ENCODE measurements at places on chromosomes 16 and 17.

DNA sequence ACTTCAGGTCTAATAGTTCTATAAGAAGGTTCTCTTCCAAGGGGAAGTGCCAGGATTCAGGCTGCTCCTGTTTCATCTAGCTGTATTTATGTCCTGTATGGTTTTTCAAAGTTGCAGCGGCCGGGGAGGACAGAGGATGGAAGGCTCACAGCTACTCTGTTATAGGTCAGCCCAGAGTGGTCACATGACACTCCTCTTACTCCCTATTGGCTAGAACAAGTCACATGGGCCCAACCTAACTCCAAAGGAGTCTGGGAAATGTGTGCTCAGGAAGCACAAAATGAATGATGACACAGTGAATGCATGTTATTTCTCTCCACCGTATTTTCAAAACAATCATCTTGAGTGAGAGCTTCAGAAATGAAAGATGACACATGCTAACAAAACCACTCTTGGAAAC lies 645.1 kb upstream of the RBFOX1 start:
- no peak for DNase-seq

GRCh38 chr17:5763595-5764306 lies 179.4 kb upstream of the NLRP1 start:
- no peak for DNase-seq

DNA sequence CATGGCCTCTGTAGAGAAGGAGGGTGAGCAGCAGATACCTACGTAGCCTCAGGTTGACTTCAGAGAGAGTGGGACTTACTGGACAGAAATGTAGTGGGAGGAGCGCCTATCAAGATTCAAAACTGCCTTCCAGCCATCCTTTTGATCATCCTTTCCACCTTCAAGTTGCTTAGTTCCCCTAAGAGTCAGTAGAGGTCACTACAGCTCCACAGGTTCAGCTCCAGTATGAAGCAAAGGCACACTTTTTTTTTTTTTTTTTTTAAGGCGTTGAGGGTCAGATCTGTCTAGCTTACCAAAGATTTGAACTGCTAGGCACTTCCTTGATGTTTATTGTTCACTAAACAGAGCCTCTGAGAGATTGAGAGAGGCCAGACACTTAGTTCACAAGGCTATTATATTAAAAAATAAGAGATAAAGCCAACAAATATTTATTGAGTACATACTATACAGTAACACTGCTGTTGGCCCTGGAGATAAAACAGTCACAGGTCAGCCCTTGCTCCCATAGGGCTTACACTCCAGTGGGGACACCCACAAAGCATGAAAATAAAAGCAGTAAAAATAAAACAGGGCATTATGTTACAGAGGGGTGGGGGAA lies 3.1 kb downstream of the RNF227 start:
- peak; percentile 64 for DNase-seq

- DNase-seq, result peak; percentile 53
Measured at GRCh38 chr17:19867079-19867328, 732 bp downstream of the ULK2 start.

DNA sequence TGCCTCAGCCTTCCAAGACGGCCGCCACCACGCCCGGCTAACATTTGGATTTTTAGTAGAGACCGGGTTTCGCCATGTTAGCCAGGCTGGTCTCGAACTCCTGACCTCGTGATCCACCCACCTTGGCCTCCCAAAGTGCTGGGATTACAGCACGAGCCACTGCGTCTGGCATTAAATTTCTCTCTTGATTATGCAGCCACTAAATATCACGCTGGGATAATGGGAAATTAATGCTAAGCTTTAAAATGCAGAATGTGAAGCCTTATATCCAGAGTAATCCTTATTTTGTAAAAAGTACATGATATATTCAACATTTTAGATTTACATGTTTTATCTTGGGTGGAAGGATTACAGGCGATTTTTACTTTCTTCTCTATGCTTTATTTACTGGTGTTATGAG lies 89.2 kb downstream of the ANKRD11 start:
- DNase-seq, result no peak

DNA sequence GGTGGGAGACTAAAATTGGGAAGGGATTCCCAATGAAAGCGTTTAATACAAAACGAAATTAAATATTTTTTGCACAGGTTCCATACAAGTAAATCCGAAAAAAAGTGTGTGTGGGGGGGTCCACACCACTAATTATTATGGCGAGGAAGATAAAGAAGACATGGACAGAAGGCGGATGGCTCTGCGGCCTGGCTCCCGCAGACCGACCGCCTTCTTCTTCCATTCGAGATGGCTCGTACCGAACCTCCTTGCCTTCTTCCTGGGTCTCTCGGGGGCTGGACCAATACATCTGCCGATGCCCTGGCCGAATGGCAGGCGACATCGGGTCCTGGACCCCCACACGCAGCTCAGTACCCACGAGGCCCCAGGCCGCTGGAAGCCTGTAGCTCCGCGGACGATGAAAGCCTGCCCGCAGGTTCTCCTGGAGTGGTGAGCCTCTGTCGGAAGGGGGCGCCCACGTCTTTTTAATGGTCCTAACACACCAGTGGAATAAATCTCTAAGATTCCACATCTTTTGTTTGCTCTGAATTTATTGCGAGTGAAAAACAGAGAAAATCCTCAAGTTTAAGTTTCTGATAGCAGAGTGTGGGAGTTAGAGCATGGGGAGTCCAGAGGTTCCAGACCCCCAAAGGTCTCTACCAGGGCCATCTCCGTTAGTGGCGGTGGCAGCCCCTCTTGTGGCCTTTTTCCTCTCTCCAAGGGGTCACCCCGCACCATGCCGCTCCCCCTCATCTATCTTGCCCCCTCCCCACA lies 1.4 kb downstream of the PRAC2 start:
- DNase-seq, result peak; percentile 54

DNA sequence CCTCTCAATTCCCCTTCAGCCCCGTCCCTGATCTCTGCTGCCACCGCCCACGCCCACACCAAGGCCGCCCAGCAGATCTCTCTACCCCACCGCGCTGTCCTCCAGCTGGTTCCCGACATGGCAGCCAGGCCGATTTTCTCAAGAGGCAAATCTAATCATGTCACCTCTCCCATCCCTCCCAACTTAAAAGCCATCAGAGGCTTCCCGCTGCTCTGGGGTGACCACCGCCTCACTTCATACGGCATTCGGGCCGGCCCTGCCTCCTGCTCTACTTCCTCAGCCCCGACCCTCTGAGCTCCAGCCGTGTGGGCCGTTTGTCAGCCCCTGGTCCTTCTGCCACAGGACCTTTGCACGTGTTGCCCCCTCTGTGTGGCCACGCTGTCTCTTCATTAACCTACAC lies 63.2 kb downstream of the RPH3AL start:
- no peak for DNase-seq

GRCh38 chr17:52024300-52024870 lies 134.1 kb downstream of the CA10 start:
- no peak for DNase-seq

DNA sequence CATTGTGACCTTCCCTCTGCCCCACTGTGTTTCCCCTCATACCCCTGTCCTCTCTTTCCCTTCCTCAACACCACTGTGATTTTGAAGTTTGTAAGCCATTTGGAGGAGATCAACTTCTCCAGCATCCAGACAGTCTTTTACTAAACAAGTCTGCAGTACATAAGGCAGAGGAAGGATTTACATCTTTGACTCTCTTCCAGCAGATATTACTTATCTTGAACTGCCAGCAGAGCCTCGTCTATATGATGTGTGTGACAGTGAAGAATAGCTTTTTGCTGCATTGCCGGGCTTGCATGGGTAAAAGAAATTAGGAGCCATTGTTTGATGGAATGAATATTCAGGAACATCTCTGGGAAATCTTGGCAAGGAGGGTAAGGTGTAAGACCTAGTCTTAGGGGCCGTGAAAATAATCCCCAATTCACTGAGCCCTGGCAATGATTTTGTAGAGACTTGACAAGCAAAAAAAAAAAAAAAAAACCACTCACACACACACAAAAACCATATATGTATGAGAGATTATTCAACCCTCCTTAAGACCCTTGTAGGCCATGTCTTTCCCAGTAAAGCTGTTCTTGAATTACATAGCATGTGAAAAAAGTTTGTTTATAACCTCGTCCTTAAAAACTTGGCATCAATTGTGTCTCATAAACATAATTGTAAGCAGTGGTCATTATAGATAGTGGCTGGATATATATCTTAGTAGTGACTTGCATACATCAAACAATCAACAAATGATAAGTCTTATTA lies 903.9 kb downstream of the CDH11 start:
- DNase-seq, result no peak

DNA sequence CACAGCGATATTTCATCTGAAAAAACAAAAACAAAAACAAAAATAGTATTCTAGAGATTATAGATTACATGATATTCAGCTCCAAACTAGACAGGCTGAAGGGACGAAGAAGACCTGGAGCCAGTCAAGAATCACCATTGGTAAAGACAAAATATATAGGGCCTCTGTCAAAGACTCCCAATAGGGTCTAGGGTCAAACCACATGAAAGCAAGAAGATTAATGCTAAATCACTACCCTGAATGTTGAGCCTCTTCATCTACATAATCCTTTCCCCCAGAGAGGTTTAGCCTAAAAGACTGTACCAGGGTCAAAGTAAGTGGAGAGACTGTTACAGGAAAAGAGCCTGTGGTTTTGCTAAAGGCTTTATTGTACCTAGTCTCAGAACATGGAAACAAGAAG lies 10.8 kb upstream of the NME1 start:
- DNase-seq, result no peak

- no peak for DNase-seq
Measured at GRCh38 chr17:61510991-61511390, 58.8 kb downstream of the TBX4 start.

- DNase-seq, result no peak
Measured at GRCh38 chr16:13029786-13030185, 128.4 kb downstream of the SHISA9 start.

GRCh38 chr17:80419255-80419654 lies 4.3 kb downstream of the ENDOV start:
- DNase-seq, result no peak

- DNase-seq, result no peak
Measured at GRCh38 chr17:2700030-2700490, 11.5 kb downstream of the CLUH start.

DNA sequence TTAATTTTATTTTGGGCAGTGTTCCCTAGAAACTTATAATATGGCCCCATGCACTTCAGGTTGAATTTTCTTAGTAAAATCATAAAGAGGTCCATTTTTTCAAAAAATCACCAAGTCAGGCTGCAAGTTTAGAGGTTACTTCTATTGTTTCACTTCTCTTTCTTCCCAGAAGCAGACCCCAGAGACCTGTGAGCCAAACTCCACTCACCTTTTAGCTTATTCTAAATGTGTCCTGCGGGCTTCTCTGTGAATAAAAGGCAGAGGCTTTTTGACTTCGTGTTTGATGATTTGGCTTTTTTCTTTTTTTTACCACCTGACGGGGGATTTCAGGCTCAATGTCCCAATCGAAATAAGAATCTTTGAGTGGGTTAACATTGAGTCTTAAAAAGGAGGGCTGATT lies 7.4 kb downstream of the PRKCB start:
- no peak for DNase-seq

- DNase-seq, result no peak
Measured at GRCh38 chr16:81451753-81452680, 7.4 kb downstream of the CMIP start.

DNA sequence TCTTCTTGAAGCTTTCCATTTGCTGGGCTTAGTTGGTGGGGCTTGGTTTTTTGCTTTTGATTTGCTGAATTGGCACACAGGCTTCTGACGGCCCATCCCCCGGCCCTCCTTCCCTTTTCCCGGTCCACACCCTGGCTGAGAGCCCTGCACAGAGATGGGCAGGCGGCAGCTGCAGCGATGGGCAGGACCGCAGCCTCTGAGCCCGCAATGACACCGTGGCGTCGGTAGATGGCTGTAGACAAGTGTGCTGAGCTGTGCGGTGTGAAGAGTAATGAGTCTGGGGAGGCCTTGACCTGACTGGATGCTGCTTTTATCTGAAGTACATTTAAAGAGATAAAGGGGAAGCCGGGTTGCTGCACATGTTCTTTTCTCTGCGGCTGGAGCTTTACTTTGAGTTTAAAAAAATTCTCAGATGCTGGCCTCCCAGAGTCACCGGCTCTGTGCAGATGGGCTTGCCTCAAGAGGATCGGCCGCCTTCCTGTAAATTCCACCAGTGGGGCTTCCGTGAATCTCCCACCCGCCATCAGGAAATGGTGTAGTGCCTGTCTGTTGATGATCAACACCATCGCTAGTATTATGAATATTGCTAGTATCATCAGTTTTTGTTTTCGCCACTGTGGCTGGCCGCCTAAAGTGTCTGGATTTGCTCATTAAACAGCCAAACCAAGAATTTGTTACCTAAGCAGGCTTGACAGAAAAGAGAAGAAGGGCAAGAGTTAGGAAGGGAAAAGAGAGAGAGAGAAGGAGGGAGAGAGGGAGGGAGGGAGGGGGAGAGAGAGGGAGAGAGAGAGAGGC lies 245.6 kb upstream of the RBFOX1 start:
- DNase-seq, result peak; percentile 26

DNA sequence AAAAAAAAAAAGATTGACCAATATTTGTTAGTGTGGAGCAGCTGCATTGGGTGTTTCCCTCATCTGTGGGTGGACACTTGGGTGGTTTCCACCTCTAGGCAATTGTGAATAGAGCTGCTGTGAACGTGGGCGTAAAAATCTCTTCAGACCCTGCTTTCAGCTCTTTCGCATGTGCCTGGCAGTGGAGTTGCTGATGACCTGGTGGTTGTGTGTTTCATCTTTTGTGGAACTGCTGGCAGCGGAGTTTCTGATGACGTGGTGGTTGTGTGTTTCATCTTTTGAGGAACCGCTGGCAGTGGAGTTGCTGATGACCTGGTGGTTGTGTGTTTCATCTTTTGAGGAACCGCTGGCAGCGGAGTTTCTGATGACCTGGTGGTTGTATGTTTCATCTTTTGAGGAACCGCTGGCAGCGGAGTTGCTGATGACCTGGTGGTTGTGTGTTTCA lies 21.4 kb downstream of the ZC3H18 start:
- no peak for DNase-seq

GRCh38 chr16:19872935-19873334 lies 11.7 kb downstream of the GPRC5B start:
- DNase-seq, result no peak

DNA sequence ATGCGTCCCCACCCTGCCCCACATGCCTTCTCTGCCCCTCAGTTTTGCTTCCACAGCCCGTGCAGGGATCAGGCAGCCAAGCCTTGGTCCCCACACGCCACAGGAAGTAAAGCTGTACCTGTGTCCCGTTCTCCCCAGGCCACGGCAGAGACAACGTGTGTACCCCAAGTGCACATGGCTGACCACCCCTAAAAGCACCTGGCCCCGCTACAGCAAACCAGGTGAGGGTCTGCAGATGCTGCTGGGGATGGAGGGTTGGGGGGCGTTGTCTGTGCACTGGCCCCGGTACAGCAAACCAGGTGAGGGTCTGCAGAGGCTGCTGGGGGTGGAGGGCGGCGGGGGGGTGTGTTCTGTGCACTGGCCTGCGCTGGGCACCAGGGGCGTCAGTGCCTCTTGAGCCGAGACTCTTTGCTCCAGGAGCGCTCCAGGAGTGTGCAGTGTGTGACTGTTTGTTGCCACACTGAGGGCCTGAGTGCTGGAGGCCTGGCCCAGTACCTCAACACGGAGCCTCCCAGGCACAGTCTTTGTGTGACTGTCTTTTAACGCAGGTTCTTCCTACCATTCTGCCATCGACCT lies 18.8 kb downstream of the TCF25 start:
- no peak for DNase-seq

- DNase-seq, result no peak
Measured at GRCh38 chr16:13154799-13155198, 253.4 kb downstream of the SHISA9 start.

- no peak for DNase-seq
Measured at GRCh38 chr17:17109256-17109655, 67.0 kb downstream of the MPRIP start.

Data from HEK293T (cell line).